ENCODE measurements at places on chromosomes 1 and 21.

DNA sequence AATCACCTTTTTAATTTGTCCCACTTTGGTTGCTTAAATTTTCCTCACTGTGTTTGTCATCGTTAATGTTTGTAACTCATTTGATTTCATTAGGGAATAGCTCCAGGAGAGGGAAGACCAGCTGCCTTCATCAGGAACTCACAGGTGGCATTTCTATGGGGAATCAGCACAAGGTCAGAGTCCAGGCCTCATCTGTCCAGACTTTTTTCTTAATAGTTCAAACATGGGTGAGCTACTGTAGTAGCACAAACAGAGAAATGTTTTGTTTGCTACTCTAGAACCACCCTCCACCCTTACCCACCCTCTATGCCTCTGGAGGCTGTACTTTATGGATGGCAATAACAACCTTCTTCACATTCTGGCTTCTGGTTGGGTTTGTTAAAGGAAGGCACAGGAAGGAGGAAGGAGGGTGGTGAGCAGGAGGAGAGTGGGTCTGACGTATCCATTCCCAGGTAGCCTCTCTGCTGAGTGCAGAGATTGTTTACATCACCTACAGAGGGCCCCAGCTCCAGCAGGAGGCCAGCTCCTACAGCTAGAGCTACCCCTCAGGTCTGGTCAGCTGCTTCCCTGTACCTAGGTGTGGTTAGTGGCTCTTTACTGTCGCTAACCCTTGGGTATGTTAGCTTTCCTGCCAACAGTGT is 8.1 kb upstream of the TEDDM1 start:
- DNase-seq = no peak

- no peak for DNase-seq
These were observed 44.4 kb downstream of the RWDD3 start for GRCh38 chr1:95278173-95279006.

DNA sequence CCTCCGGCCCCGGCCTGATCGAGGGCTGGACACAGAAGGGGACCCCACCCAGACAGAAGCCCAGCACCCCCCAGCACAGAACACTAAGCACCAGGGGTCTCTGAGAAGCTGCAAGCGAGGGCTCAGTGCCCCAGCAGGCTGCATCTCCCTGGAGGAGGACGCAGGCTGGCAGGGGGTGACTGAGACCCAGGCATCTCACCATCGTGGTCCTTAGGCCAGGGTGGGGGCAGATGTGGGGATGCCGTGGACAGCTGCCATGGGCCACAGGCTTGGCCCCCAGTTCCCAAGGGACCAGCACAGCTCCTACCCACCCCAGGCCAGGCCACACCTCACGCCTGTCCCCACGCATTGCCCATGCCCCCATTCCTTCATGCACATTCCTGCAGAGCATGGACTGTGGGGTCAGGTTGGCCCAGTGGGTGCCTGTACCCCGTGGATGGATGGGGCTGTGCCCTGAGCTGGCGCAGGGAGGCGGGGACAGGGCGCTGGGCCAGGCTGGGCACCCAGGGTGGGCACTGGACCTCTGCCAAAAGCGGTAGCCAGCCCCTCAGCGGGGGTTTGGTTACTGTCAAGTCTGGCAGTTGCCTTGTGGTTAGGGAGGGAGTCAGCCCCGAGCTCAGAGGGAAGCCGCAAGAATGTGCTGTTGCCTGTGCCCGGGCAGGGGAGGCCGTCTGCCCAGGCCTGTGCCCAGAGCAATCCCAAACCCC is 61.5 kb downstream of the ARHGEF16 start:
- no peak for DNase-seq

GRCh38 chr1:247923941-247924340 is 748 bp upstream of the OR2AJ1 start:
- no peak for DNase-seq

- DNase-seq = no peak
These were observed 118.8 kb upstream of the IVNS1ABP start for GRCh38 chr1:185435696-185436379.

DNA sequence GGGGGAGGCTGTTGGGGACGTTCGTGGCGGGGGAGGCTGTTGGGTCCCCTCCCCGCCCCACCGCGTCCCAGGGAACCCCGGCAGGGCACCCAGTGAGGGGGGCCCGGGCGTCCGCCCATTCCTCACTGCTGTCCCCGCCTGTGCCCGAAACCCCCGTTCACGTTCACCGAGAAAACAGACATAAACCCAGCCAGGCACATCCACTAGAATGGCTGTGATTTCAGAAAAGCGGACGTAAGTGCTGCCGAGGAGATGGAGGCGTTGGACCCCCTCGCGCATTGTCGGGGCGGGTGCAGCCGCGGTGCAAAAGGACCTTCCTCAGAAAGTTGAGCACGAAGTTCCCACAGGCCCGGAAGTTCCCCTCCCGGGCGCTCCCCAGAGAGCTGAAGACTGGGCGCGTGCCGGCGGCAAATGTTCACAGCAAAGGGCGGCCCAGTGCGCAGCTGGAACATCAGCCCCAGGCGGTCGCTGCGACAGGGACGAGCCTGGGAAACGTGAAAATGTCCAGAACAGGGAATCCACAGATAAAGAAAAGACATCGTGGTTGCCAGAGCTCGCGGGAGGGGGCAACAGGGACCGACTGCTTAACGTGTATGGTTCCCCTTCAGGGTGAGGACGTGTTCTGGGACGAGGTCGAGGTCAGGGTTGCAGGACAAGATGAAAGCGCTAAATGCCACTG is 18.5 kb upstream of the SAMD11 start:
- peak; percentile 32 for DNase-seq

DNA sequence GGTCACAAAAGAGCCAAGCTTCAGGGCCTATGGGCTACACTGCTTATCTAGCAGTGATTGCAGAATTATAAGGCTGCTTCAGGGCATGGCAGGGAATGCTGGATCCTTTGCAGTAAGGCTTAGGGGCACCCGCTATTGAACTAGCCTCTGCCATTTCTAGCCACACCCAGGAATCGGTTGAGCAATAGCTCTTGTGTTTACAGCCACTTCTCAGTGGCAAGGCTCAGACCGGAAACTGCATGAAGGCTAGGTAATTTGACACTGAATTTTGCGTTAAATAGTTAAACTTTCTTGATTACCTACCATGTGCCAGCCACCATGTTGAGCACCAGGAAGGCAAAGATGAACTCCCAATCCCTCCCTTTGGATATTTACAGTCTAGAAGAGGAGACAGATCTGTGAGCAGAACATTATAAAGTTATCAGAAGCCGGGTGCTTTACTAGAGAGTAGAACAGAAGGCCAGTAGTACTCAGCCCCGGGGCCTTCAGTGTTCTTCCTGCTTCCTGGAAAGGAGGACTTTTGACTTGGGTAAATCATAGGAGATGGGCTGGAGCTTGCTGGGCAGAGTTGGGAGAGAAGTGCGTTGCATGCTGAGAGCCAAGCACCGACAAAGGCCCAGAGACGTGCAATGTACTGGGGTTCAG is 98.6 kb upstream of the LPGAT1 start:
- DNase-seq = peak; percentile 77

- no peak for DNase-seq
These were observed 3.8 kb downstream of the TAS1R3 start for GRCh38 chr1:1334835-1335234.

DNA sequence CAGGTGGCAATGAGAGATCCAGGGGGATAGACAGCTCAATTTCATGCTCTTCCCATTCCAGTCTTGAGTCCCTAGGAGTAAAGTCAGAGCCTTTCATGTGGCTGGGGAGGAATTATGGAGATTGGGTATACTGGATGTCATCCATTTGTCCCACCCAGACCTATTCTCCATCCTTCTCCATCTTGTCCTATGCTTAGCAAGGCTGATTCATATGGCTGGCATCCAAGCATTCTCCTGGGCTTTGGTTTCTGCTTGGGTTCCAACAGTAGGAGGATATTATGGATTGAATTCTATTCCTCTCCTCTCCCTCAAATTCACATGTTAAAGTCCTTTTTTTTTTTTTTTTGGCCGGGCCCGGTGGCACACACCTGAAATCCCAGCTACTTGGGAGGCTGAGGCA is 3.8 kb upstream of the CDC20 start:
- DNase-seq = no peak

DNA sequence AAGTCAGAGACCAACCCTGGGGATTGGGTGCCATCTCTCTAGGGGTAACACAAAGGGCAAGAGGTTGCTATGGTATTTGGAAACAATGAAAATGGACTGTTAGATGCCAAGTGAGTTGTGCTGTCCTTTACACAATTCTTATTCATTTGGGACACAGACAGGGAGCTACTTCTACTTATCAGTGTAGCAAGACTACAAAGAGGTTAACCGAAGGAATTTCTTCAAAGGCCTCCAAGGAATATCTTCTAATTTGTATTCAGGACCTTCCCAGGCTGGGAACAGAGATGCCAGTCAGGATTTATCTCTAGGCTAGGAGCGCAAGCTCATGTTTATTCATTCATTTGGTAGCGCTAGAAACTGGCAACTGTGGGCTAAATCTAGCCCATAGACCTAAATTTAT is 2.6 kb downstream of the NAXE start:
- no peak for DNase-seq

- no peak for DNase-seq
These were observed 244.4 kb downstream of the FOXD2 start for GRCh38 chr1:47682198-47682597.

DNA sequence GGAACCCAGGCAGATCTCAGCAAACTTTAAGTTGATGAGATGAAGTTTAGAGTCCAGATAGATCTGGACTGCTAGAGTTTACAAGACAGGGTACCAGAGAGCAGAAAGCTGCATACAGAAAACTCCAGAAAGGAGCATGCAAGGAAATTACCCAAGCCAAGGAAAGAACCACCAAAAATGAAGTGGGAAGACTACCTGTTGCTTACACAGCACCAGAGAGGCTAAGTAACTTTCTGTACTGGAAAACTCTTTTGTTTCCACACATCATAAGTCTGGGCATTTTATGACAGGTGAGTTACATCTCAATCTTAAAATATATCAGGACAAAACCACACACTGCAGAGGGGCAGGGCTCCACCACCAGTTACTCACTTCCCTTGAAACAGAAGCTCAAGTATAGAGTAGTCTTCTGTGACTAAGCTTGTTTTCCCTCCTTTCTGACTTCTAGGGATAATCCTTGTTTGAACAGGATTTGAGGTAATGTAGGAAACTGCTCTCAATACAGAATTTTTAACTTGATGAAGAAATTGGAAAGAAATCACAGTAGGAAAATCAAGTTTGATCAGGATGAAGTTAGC is 17.4 kb upstream of the GJA9 start:
- DNase-seq = no peak

GRCh38 chr1:175155473-175155856 is 37.1 kb downstream of the KIAA0040 start:
- DNase-seq = no peak

DNA sequence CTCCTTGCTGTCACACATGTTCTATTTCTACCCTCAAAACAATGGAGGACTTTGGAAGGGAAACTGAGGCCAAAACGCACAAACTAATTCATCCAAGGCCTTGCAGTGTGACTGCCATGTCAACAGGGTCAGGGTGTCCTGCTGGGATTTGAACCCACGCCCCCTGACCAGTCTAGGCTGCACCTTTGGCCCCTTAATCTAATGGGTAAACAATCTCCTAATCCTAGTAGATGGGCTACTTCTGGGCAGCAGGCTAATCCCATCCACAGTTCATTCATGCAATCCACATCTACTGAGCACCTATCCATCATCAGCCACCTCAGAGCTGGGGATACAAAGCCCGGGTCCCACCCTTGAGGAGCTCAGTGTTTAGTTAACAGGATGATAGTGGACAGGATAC is 17.0 kb upstream of the LEFTY2 start:
- no peak for DNase-seq

- DNase-seq = no peak
These were observed 330.9 kb downstream of the CHRM3 start for GRCh38 chr1:239717097-239717917.

GRCh38 chr1:3775490-3776230 is 3.1 kb downstream of the SMIM1 start:
- DNase-seq = peak; percentile 65

DNA sequence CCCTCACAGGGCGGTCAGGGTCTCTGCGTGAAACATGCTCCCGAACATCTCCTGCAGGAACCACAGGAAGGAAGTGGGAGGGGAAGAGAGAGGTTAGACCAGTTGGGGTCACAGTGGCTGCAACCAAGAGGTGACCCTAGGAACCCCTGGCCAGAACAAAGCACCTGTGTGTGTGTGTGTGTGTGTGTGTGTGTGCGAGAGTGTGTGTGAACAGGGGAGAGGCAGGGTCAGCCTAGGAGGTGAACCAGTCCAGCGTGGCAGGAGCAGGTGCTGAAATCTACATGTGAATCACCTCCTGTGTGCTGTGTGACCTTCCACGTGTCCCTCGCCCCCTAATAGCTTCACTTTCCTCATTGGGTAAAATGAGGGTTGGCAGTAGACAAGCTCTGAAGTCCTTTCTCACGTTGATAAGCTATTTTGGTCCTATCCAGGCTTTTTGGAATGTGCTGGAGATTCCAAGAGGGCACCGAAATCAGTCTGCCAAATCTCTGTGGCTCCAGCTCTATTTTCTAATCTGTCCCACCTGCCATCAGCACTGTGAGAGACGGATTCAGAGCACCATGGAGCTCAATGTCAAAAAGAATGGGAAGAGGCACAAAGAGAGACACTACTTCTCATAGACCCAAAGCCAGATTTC is 27.8 kb downstream of the SLC26A9 start:
- DNase-seq = no peak

DNA sequence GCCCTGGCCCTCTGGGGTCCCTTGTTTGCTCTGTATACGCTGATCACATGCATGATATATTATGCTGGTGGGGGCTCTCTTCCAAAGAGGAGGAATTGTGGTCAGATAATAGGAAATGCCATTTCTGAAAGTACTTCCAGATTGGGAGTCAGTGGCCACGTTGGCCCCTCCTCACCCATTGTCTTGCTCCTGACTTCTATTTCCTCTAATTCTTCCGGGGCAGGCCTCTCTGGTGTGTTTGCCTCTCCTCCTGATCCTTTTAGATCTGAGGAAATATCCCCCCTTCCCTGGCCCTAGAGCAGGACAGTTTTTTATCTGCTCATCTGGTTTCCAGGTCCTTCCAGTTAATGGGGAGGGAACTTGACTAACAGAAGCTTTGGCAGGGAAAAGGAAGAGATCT is 2.9 kb downstream of the VANGL2 start:
- no peak for DNase-seq

DNA sequence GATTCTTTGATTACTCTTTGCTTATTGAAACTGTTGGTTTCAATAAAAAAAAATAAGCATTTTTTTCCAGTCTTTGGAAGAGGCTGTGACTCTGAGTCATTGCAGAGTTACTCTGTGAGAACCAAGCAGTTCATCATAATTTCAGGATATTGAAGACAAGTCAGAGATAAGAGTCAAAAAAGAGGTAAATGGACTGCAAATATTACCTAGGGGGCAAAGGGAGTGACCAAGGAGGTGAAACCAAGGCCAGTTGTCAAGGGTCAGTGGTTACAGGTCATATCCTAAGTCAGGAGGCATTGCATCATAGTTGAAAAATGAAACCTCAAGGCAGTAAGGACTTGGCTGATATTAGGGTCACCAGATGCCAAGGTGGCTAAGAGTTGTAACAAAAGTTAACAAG is 597.1 kb upstream of the USP24 start:
- DNase-seq = no peak

- DNase-seq = no peak
These were observed 166.5 kb upstream of the PLD5 start for GRCh38 chr1:242690849-242691609.

- no peak for DNase-seq
These were observed 241.8 kb downstream of the TTLL7 start for GRCh38 chr1:83756984-83757717.

GRCh38 chr21:18163956-18164355 is 80.7 kb upstream of the CHODL start:
- no peak for DNase-seq

- no peak for DNase-seq
These were observed 3.6 kb upstream of the SPRR3 start for GRCh38 chr1:152997901-152998300.

- no peak for DNase-seq
These were observed 53.4 kb upstream of the BMP8A start for GRCh38 chr1:39438042-39438441.

Data from inflammatory macrophage treated with lipopolysaccharide for 4 hours (primary cell).